ENCODE measurements at places on chromosomes 7 and 10. TPM values are rescaled to one million over a fixed set of nuclear protein-coding genes. Genes with fewer than 3 reads are reported as not detected.

GRCh38 chr10:116699471-116700150, 42.8 kb downstream of the HSPA12A start:
- H3K27me3 ChIP-seq, result no peaks in the 10 kb centered on the region
- no peaks in the 10 kb centered on the region for H3K36me3 ChIP-seq
- DNase-seq, result no peak

GRCh38 chr7:151411551-151411950, 1.7 kb upstream of the WDR86 start:
- H3K36me3 ChIP-seq, result no peaks in the 10 kb centered on the region
- H3K4me3 ChIP-seq, result no peak overlapping the region
- no peak overlapping the region for H3K27ac ChIP-seq
- H3K27me3 ChIP-seq, result peaks cover 2% of the 10 kb centered on the region
- H3K4me1 ChIP-seq, result peaks cover 7% of the 10 kb centered on the region
- no peak for DNase-seq

DNA sequence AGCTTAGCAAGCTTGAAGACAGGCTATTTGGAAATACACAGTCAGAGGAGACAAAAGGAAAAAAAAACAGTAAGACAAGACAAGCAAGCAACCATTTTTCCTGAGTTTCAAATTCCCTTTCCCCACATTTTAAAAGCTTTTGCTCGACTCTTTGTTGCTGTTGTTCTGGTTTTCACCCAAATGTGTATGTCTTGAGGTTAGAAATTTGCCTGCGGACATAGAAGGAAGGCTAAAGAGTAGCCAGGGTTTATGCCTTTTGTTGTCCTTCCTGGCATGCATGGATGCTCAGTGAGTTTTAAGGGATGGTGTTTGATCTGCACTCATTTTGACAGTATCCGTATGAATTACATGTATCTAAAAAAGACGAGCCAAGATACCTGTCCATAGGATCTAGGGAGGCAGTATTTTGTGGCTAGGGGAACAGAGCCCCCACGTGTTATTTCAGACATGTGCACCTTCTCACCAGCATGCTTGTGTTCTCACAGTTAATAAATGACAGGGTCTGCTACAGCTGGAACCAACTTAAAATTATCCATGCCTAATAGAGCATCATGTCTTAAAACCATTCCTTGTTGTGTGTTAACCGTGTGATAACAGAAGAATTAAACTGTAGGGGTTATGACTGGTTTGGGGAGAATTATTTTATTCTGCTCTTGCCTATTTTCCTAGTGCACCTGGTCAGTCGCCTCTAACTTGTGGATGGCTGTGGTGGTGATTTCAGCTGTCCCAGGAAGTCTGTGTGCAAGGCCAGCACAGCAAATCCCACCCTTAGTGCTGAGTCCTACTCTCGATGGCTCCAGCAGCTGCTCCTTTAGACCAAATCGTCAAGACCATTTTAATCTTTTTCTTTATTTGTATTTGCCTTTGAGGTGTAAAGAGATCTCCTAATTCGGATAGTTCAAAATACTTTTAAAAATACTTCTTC, 9.1 kb downstream of the WIPF3 start:
- no peaks in the 10 kb centered on the region for H3K27me3 ChIP-seq
- DNase-seq, result no peak
- no peaks in the 10 kb centered on the region for H3K36me3 ChIP-seq

DNA sequence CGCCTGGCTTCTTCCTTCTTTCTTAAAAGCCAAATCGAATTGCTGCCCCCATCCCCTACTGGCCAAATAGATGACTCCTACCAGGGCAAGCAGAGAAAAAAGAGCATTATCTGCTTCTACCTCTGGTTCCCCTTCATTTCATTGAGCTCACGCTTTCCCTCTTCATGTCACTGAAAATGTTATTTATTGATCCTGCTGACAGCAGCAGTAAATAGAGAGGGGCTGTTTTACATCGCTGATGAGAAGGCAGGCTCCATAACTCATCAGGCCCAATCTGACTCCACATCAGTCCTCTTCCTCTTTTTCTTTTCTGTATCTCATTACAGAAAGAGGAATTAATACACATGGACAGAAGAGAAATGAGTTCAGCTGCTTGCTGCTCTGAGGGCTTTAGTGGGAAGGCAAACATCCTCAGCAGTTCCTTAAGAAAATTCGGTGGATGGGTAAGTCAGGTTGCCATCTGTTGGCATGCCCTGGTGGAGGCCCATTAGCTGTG, 904.1 kb downstream of the KCNMA1 start:
- no peaks in the 10 kb centered on the region for H3K36me3 ChIP-seq
- H3K27me3 ChIP-seq, result no peaks in the 10 kb centered on the region

DNA sequence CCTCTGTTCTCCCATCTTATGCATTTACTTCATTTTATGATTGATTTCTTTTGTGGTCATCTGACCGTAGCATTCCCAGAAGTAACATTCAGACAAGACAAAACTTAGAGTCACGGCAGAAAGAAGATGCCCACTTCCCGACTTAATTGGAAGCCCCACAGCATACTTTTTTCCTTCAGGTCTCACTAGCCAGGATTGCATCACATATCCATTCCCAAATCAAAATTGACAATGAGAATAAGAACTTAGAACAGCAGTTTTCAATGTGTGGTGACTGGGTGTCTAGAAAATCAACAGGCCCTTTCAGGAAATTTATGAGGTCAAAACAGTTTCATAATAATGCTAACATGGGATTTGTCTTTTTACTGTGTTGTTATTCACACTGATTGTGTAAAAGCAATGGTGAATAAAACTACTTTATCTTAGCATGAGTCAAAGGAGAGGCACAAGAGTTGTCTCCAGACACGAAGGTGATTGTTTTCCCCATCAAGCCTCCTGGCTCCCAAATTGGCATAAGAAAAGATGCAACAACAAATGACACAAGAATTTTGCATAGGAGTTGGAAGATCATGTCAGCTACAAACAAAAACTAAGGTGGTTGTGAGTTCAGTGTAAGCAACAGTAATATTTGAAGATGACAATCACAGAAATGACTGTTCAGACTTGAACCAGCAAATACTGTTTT, 493.9 kb downstream of the HTR7 start:
- no peaks in the 10 kb centered on the region for H3K36me3 ChIP-seq
- DNase-seq, result no peak
- no peaks in the 10 kb centered on the region for H3K4me1 ChIP-seq
- no peaks in the 10 kb centered on the region for H3K27me3 ChIP-seq

- H3K4me1 ChIP-seq, result no peaks in the 10 kb centered on the region
- no peak overlapping the region for H3K4me3 ChIP-seq
- DNase-seq, result no peak
- H3K27me3 ChIP-seq, result no peaks in the 10 kb centered on the region
- H3K27ac ChIP-seq, result no peak overlapping the region
- H3K36me3 ChIP-seq, result no peaks in the 10 kb centered on the region
Observed at GRCh38 chr10:59922907-59923306, 16.6 kb upstream of the CCDC6 start.

DNA sequence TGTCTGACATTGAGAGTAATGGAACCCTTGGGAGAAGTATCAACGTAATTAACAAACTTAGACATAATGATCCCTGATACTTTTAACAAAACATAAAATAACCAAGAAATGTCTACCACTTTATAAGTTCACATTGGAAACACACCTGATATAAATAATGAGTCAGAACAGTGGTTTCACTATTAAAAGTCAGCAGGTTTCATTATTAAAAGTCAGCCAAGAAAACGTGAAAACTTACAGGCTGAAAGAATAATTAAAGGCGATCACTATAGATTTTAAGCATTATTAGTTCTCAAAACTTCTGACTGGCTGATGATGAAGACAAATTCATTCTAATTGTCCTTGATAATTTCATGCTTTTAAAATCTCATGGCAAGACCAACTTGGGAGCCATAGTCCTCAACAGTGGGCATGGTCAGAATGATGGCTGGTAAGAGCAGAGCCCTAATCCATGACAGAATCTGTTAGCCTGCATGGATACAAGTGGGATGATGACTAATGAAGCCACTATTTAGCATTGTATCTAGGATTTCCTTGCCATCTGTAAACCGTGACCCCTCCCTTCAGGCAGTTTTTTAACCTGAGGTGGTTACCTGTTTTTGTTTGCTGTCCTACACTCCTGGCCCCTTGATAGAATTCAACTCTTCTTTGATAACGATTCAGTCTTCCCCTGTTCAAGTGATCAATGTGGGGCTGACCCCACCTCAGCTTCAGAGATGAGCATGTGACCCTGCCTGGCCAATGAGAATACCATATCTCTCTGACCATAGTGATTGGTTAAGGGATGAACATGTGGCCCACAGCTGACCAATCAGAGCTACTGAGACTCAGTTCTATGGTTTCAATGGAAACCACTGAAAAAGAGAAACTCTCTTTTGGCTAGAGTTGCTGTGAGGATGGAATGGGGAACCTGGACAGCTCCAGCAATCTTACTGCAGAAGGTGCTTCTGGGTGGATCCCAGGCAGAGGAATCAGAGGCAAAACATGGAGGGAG, 151.0 kb downstream of the PLPP4 start:
- no peaks in the 10 kb centered on the region for H3K27me3 ChIP-seq
- no peak overlapping the region for H3K27ac ChIP-seq
- DNase-seq, result no peak
- no peaks in the 10 kb centered on the region for H3K4me1 ChIP-seq
- H3K36me3 ChIP-seq, result no peaks in the 10 kb centered on the region

GRCh38 chr10:29386342-29386999, 97.6 kb downstream of the LYZL1 start:
- H3K4me3 ChIP-seq, result no peak overlapping the region
- H3K36me3 ChIP-seq, result no peaks in the 10 kb centered on the region
- H3K27me3 ChIP-seq, result no peaks in the 10 kb centered on the region
- no peak for DNase-seq

DNA sequence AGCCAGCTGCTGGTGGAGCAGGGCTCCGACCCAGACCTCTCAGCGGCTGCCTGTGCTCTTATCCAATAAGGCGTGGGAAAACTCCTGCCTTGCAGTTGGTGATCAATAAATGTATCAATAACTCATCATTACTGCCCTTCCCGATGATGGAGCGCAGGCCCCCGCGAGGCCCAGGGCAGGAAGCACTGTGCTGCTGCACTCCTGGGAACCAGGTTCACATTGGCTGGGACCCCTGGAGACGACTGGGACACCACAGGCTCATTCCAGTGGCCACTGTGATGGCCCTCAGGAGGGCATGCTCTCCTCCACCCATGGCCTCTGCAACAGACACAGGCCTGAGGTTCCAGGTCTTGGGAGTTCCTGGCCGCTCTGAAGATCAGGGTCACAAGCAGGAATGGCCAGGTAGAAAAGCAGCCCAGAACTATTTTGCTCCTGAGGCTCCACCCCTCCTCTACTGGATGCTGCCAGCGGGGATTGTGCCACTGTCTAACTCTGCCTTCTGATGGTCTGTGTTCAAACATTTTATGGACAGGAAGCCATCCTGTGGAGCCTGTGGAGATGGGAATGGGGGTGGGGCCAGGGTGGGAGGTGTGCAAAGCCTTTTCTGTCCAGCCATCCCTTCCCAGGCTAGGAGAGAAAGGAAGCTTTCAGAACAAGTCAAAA, 287.4 kb upstream of the ZMIZ1 start:
- peaks cover 14% of the 10 kb centered on the region for H3K4me1 ChIP-seq
- no peaks in the 10 kb centered on the region for H3K36me3 ChIP-seq
- DNase-seq, result no peak
- no peaks in the 10 kb centered on the region for H3K27me3 ChIP-seq
- no peak overlapping the region for H3K27ac ChIP-seq
- H3K4me3 ChIP-seq, result no peak overlapping the region

DNA sequence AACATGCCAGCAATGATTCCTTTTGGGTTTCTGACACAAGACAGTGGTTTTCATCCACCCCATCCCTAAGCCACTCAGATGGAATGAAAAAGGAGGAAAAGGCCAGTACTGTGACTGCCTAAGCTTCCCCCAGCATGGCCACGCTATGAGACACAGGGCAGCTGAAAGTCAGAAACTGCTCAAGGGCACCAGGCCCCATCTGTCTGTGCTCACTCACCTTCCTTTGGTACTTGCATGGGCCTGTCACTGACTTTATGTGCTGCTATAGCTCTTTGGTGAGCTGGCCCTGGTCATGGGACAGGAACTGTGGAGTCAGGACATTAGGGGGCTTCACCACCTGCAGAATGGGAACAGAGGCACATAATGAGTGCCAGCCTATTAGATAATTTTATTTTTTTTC, 21.2 kb upstream of the ACSM6 start:
- no peak overlapping the region for H3K4me3 ChIP-seq
- no peaks in the 10 kb centered on the region for H3K27me3 ChIP-seq
- DNase-seq, result no peak
- H3K36me3 ChIP-seq, result no peaks in the 10 kb centered on the region
- no peak overlapping the region for H3K27ac ChIP-seq
- no peaks in the 10 kb centered on the region for H3K4me1 ChIP-seq

- H3K4me3 ChIP-seq, result no peak overlapping the region
- no peak for DNase-seq
- no peaks in the 10 kb centered on the region for H3K36me3 ChIP-seq
- no peak overlapping the region for H3K27ac ChIP-seq
- no peaks in the 10 kb centered on the region for H3K27me3 ChIP-seq
- H3K4me1 ChIP-seq, result no peaks in the 10 kb centered on the region
Observed at GRCh38 chr7:6074612-6075380, 43.6 kb downstream of the ANKRD61 start.

DNA sequence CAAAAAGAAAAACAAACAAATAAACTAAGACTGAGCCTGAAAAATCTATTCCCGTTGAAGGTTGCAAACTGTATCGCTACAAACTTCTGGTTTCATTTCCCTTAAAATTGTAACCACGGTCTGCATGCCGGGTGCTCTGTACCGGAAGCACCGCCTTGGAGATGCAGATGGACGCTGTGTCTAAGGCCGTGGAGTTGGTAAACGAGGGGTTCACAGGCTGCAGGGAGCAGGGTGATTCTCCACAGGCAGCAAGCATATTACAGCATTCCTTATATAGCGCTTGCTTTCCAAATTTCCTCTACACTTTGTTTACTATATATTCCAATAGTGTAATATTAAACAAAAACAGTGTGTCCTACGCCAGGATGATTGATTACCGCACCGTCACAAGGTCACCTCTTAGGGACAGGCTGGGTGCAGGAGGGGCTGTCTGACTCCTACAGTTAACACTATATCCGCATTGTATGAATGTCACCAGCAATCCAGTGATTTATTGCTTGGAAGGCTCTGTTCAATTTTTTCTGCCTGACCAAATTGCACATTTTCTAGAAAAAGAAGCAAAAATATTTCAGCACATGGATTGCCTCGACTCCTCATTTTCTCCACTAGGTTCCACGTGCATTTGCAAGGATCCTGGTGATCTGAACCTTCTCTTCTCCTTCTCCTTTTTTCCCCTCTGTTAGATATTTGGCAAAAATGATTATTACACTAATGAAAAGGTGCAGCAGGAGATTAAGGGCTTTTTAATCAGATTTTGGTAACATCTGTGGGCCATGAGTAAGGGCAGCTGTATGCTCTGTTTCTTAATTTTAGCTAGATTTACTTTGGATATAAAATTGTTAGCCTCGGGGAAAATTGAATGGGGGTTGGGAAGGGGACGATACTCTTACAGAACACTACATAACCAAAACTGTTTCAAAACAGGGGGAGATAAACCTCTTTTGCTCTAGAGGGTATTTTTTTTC, 325.8 kb upstream of the MGMT start:
- no peaks in the 10 kb centered on the region for H3K27me3 ChIP-seq
- H3K4me3 ChIP-seq, result no peak overlapping the region
- DNase-seq, result no peak
- no peaks in the 10 kb centered on the region for H3K36me3 ChIP-seq
- no peaks in the 10 kb centered on the region for H3K4me1 ChIP-seq
- no peak overlapping the region for H3K27ac ChIP-seq

ADAM22 gene
- total RNA-seq, result 3.4 TPM

ELFN1 gene
- 0.90 TPM for total RNA-seq

MBL2 gene
- not detected for total RNA-seq

CISD1 gene
- total RNA-seq, result 29.2 TPM
